ENCODE measurements at places on chromosomes 1 and 21.
A peak's percentile ranks its signal among the peaks of the same experiment; 100 is the strongest.

- no peak for DNase-seq
These were observed 89.0 kb upstream of the ACTL8 start for GRCh38 chr1:17665950-17666720.

GRCh38 chr1:155251566-155251965 is 3.7 kb downstream of the ENTREP3 start:
- no peak for DNase-seq

GRCh38 chr1:15411593-15412137 is 2.0 kb downstream of the EFHD2 start:
- DNase-seq: peak; percentile 36

DNA sequence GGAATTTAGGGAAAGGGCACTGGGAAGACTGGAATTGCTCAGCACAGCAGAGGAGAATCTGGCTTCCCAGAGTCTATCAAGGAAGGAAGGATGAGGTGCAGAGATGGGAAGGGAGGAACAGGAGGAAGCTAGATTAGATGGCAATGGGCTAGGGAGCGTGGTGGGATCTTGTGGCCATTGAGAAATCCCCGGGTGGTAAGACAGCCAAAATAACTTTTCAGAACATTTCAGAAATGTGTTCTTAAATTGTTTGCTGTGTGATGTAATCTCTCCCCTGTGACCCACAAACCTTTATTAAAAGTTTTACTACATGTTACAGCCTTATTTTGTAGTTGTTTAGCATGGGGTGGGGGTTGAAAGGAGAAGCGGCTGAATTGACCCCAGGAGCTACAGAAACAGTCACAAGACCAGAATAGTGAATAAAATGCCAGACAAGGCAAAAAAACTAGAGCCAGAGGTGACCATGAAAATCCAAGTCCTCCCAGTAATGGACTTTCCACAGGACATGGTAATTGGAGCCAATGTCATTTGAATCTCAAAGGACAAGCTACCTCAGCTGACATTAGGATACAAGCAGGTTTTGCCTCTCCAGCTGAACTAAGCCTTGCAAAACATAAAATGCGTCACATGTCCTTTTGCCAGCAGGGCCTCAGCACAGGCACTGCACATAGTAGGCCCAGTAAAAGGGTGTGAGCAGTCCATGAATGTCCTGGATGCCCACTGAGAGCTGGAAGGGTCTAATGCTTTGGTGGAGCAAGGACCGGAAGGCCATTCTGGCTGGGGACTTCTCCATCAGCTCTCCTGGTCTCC is 980 bp upstream of the AHCYL1 start:
- no peak for DNase-seq

GRCh38 chr1:156574039-156574633 is 1.8 kb upstream of the IQGAP3 start:
- DNase-seq: no peak

GRCh38 chr1:78553859-78554258 is 63.1 kb downstream of the PTGFR start:
- DNase-seq: peak; percentile 0

- no peak for DNase-seq
These were observed 2.3 kb upstream of the USP16 start for GRCh38 chr21:29022166-29022565.

- no peak for DNase-seq
These were observed 29.5 kb upstream of the SLC44A3 start for GRCh38 chr1:94790670-94791069.

- DNase-seq: no peak
These were observed 53.5 kb downstream of the FNBP1L start for GRCh38 chr1:93501399-93501798.

DNA sequence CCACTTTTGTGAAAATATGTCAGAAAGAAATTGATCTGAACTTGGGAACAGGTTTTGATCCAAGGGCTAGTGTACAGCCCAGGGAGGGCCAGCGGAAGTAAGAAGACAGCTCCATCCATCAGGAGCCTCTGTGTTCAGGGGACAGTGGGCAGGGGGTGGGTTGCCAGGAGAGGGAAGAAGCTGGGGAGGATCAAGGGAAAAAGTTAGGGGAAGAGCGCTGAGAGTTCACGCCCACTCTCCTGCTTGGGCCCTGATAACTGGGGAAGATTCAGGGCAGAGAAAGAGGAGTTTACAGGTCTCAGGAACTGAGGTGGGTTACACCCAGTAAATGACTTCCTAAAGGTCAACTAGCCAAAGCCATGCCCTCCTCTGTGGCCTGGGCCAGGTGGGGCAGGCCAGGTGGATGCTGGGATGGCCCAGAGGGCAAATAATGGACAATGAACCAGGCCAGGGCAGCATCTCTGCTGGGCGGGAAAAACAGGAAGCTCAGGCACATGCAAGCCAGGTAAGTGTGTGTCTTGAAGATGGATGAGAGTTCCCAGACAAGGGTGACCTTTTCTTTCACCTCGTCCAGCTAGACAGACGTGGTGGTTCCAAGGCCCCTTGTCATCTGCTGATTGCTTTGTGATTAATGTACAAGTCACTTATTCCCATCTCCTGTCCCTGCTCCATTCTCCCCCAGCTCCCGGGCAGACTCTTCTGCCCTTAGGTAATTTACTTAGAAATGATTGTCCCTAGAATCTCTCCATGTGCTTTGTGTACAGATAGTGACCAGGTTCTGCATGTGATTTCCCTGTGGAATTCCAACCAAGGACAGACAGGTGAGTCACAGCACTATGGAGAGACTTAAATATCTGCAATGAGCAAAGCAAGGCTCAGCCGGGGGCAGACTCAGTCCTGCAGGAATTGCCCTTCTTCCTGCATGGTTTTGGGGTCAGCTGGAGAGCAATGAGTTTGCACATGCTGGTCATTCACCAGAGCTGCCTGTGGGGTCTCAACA is 57.0 kb downstream of the MDM4 start:
- DNase-seq: no peak

DNA sequence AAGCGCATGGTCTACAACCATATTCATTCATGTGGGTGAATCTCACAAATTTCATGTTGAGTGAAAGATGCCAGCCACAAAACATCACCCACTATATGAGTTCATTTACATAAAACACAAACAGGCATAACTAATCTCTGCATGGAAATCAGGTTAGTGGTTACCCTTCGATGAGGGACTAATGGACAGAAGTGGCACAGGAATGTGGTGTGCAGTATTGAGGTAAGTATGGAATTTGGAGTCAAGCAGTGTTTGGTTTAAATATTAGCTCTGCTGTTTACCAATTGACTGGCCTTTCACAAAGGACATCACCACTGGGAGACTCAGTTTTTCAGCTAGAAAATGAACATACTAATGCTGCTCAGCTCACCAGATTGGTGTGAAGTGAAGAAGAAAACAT is 24.2 kb downstream of the CCDC185 start:
- no peak for DNase-seq

DNA sequence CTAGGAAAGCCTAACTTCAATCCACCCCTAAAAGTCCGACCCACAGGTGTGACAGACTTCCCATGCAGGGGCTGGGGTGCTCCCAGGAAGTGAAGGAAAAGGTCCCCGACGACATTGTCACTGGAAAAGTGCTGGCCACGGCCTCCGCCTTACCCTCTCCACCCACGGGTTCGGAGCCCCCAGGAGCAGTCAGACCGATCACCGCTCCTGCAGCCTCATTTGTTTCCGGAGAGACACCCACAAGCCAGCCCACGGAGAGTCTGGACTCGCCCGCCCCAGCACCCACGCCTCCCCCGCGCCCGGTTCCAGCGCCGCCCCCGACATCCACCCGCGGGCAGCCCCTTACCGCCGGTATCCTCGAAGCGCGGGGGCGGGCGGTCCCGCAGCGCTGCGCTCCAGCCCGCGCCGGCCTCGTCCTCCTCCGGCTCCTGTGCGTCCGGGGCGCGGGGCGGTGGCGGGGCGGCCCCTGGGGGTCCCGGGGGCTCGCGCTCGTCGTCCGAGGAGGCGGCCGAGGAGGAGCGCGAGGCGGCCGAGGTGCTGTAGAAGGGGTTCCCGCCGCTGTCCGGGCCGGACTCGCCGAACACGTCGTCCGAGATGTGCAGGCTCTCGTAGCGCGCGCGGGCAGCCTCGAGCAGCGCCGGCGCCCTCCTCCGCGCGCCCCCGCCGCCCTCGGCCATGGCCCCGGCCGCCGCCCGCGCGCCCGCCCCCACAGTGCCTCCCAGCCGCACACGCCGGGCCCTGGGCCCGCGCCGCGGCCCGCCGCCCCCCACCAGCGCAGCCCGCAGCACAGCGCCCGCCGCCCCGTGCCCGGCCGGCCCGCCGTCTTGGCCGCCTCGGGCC is 660 bp downstream of the PGBD5 start:
- DNase-seq: no peak

DNA sequence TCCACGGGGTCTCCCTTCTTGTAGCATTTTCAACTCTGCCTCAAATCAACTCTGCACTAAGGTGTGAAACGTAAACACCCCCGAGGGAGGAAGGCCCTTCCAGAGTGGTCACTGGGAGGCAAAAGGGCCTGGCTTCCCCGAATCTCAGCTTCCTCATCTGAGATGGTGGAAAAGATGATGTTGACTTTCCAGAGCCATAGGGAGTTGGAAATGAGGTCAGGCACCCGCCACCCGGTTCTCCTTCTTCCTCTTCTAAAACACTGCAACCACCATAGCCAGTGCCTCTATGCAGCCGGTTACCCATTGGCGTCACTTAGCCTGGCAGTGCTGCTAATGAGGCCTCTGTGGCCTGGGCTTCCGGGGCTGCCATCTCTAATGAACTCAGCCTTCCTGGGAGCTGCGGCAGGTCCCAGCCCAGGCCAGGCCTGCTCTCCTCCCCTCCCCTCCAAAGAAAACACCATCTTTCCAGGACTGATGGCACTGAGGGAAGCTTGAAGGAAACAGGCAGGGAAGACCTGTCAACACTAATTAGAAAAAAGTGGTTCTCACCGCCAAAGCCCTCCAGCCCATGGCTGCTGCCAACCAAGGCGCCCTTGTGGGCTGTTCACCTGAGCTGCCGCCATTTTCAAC is 175.0 kb downstream of the KAZN start:
- no peak for DNase-seq

DNA sequence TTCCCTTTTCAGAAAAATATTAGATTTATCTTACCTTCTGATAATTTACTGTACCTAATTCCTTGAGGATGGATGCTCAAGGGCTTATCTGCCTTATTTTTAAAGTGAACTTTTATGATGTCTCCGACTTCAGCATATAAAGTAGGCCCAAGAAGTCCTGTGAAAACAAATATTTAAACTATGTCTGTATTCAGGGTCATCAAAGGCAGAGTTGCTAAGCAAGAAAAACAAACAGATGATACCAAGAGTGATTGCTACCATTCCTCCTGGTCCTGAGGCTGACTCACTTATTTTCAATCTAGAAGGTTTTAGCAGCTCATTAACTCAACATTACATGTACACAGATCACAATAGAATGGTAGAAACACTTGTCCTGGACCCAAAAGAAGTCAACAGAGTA is 14.1 kb downstream of the F5 start:
- DNase-seq: no peak

DNA sequence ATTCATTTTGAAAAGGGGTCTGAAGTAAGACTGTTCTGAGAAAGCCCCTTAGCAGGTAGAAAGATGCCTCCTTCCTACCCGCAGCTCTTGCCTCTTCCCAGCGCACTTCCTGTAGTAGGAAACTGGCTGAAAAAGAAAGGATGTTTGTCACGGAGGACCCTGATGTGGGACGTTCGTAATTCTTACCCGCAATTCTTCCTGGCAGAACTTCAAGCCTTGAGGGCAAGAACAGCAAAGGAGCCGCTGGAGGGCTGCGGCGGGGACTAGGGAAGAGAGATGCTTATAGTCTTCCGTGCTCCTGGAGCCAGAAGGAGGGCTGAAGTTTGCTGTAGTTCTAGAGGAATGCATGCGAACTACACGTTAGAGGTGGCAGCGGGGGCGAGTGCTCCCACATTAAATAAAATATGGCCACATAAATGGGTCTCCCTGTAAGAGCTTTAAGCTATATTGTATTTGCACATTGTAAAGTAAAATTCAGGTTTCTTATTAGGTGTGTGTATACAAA is 6.3 kb downstream of the C1orf53 start:
- no peak for DNase-seq

GRCh38 chr1:161749509-161750407 is at the start of gene DUSP12:
Gene DUSP12 (plus strand): TSS chr1:161749786. CDS start chr1:161749802, 16 bp downstream.
- peak; percentile 86 for DNase-seq

DNA sequence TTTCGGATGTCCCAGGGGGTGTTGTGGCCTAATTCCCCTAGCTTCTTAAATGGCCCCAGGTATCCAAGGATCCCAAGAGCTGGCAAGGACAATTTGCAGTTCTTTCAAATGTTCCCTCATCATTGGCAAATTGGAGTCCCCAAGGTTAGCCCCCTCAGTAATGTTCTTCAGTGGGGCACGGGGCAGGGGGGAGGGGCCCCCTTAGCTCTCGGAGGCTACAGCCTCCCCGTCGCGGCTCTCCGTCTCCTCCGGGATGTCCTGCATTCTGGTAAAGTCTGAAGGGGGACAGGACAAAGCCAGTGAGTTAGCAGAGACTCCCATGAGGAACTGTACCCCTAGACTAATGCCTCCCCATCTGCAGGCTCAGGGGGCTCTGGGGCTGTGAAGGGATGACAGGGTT is 6.3 kb downstream of the RXFP4 start:
- no peak for DNase-seq

DNA sequence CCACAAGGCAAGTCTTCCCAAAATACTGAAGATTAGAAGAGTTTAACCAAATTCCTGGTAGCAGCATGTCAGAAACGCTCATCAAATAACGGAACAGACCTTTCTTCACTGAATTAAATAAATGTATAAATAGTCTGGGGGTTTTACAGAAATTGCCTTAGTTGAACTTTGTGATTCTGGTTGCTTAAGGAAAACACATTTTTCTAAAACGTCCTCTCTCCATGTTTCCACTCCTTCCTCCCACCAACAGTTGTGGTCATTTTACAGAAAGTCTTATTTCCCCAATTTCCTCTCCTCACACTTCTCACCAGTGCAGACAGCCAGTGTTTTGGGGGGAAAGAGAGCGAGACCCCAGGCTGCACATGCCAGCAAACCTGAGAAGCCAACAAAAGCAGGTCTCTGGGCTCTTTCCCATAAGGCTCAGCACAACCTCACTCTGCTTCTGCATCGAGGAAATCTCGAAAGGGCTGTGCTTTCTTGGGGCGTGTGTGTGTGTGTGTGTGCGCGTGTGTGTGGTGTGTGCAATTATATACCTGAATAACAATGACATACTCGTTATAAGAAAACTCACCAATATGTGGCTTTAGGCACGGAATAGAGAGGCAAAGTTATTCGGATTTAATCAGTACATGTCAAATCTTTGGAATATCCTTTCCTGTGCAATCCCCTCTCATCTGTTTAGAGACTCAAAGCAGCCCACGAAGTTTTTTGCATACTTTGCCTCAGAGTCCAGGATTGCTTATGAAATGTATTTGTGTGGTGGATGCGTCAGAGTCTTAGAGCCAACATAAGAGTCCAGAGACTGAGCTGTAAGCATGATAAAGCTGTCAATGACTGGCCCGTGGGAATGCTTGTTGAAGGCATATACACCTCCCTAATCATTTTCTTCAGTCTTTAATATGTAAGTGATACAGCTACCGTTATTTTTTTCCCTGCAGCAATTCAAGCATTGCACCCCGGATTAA is 2.0 kb downstream of the KCNJ15 start:
- no peak for DNase-seq

All from activated T-cell treated with anti-CD3 and anti-CD28 coated beads for 48 hours (primary cell).